Stimulated activated CD8-positive, alpha-beta memory T cell treated with anti-CD3 and anti-CD28 coated beads, Interleukin-7, amount 100 ng/mL, for 24 hours (primary cell): ENCODE measurements at places on chromosomes 2 and 18.

DNA sequence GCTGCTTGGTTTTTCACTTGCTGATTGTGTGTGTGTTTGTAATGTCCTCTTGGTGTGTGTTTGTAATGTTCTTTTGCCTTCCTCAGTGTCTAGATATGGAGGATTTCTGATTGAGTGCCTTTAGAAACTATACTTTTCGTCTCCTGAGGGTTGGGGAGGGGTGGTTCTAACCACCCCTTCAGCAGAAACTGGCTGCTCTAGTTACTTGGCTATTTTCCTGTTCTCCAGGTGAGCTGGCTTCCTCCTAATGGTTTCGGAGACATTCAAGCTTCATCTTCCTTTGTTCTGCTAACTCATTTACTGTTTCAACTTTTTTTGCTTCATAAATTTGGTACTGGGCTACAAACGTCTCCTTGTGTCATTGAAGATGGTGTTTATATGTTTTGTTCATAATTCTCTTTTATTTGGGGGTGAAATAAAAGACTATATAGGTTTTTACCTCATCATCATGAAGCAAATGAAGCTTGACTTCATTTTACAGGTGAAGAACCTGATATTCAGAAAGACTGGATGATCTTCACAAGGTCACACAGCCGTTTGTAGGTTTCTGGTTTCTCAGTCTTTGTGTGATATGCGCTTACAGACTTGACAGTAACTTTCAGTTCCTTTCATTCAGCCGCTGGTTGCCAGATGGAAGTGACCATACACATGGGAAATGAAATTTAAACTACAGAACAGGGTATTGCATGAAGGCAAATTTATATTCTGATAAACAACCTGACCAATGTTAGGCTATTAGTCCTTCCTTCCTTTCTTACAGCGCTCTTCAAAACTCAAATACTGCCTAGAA is 238.5 kb downstream of the GALR1 start:
- no peak for DNase-seq

DNA sequence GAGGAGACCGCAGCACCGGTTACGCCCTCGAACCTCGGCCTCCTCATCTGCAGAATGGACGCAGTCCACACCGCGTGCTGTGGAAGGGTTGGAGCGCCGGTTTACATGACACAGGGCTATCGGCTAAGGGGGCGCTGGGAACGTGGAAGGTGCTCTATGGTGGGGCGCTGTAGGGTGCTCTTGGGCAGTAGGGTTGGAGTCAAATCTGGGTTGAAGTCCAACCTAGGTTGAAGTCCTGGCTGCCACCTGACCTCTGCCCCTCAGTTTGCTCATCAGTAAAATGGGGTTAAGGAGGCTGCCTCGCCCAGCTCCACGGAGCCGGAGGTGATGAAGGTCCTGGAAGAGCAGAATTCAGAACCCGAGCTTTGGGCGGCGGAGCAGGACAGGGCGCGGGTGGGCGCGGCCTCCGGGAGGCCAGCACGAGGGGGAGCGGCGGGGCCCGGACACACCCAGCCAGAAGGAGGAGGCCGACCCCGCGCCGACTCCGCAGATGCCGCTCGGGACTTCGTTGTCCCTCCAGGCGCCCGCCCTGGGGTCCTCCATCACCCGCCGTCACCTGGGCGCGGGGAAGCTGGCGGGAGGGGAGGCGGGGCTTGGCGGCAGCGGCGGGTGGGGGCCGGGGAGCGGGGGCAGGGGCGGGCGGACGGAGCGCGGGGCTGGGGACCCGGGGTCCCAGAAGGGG is 558 bp upstream of the GAREM2 start:
- DNase-seq: no peak

DNA sequence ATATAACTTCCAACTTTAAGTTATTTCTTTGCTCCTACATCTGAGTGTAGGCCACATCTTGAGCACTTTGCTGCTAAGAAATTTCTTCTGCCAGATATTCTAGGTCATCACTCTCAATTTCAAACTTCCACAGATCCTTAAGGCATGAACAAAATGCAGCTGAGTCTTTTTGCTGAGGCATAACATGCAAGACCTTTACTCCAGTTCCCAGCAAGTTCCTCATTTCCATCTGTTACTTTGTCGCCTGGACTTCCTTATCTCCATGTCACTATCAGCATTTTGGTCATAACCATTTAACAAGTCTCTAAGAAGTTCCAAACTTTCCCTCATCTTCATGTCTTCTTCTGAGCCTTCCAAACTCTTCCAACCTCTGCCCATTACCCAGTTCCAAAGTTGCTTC is 1077.3 kb upstream of the TMEFF2 start:
- no peak for DNase-seq

GRCh38 chr2:107569496-107569895 is 257.2 kb upstream of the RGPD4 start:
- no peak for DNase-seq

- no peak for DNase-seq
Observed at GRCh38 chr2:238174701-238175100, 15.9 kb downstream of the ERFE start.

DNA sequence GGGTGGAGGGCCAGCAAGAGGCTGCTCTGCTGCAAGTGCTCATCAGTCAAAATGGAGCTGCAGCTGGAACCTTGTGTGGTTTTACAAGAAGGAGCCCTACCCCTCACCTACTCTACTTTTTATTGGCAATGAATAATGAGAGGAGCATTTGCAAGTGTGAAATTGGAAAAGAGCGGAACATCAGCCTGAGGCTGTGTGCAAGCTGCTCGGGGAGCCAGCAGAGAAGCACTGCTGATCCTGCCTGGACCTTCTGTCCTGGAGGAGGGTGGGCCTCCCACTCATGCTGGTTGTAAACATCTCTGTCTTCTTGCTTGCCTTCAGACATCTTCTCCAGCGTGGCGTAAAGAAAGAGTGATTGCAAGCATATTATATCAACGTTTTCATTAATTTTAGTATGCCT is 256.2 kb downstream of the DLGAP1 start:
- no peak for DNase-seq

DNA sequence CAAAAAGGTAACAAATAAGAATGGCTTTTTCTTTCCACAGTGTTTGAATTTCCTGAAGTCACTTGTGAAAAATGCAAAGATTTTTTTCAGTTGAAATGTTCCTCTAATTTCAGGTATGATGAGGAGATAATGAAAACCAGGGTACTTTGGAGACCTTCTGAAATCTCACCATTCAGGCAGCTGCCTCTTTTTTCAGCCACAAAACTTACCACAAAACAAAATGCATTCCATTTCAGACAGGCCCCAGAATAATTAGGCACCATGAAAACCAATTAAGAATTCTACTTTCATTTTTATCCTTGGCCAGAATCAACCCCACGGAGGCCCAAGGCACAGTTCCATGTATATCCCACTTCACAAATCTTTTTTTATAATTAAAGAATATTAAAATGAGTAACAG is 880.3 kb upstream of the ACVR2A start:
- no peak for DNase-seq

GRCh38 chr2:72051971-72052505 is 95.6 kb downstream of the CYP26B1 start:
- no peak for DNase-seq

GRCh38 chr2:118844261-118845004 is 3.0 kb downstream of the EN1 start:
- no peak for DNase-seq

- DNase-seq: no peak
Observed at GRCh38 chr2:175107146-175107545, 60.9 kb downstream of the ATF2 start.

DNA sequence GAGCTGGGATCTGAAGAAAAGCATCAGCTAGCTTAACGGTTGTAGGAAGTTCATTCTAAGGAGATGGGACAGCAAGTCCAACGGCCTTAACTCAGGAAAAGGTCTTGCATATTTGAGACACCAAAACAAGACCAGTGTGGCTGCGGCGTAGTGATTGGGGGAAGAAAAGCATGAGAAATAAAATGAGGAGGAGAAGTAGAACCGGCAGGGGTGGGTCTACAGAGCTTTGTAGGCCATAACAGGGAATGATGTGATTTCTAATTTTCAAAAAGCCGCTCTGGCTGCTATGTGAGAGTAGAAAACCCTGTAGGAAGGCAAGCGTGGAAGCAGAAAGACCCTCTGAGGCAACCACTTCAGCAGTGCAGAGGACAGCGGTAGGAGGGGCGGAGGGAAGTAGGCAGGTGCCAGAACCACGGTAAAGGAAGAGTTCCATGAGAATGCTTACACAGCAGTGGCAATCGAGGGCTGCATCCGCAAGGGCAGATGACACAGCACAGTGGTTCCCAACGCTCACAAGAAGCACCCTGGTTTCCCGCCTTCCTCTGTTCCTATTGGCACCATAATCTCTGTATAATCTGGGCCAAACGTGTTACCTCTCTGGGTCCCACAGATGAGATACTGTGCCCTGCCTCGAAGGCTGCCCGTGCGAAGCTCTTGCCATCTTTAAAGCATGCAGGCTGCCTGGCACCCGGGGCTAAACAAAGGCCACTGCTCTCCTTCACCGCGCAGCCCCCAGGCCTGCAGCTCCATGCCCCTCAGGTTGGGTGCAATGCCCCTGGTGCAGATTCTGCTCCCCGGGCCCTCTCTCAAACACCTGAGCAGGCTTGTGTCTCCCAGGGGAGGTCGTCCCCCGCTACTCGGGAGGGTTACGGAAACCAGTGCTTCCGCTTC is 795 bp downstream of the ANKRD39 start:
- DNase-seq: no peak

DNA sequence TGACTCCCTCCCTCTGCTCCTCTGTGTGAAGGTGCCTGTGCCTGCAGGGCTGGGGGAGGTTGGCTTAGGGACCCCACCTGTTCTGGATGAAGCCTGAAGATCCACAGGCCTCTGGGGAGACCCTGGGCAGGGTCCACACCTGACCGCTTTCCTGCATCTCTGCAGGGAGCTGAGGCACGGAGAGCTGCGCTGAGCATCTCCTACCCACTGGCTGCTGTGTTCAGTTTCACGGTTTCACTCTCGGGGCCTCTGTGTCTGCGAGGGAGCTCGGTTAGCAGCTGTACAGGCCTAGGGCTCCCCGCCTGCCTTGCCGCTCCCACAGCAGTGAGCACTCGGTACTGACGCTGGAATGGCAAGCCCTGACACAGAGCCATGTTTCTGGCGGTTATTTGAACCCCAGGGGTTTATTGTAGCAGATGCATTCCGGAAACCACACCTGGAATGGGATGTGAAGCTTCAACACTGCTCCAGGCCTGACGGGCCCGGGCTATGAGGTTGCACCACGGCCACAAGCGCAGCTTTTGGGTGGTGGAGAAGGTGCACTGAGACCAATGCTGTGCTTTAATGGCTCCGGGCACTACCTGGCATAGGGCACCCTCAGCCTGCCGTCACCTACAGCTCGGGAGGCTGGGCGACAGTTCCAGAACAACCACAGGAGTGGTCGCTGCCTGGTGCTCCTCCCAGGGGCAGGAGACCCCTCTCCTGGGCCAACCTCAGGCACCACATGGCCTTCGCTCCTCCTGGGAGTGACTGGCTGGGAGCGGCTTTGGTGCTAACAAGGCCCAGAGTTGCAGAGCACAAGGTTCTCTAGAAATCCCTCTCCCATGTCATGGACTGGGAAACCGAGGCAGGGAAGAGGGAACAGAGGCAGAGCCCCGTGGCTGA is 257.9 kb downstream of the NDUFA10 start:
- no peak for DNase-seq

DNA sequence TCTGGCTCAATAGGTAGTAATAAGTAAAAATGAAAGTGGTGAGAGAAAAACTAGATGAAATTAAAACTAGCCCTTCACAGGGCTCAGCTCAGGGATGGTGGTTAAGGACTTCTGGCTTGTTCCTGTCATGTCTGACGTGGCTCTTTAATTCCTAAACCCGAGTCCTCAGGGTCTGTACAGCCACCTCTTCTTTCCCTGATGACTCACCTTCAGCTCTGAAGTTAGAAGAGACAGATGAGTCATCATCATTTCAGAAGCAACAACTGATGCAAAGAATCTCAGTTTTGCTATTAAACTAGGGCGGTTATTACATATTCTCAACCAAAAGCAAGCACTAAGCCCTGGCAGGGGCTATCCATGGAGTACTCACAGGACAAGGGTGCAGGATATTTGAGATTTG is 24.0 kb upstream of the ITGB6 start:
- DNase-seq: no peak

- DNase-seq: no peak
Observed at GRCh38 chr18:49177812-49178211, 227.0 kb upstream of the SMAD7 start.

DNA sequence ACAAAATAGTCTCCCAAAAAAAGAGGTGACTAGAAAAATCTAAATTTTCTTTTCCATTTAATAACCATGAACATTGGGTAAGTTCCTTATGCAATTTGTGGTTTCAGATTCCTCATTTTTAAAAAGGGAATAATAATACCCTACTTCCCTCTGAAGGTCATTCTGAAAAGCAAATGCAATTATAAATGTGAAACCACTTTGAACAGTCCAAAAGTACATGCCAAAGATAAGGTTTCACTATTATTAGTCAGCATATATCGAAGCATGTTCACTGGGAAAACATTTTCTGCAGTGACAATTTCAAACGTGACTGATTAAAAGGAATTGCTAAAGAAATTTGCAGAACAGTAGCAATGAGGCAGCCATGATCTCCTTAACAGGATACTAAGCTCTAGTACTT is 100.1 kb upstream of the RNF152 start:
- no peak for DNase-seq

DNA sequence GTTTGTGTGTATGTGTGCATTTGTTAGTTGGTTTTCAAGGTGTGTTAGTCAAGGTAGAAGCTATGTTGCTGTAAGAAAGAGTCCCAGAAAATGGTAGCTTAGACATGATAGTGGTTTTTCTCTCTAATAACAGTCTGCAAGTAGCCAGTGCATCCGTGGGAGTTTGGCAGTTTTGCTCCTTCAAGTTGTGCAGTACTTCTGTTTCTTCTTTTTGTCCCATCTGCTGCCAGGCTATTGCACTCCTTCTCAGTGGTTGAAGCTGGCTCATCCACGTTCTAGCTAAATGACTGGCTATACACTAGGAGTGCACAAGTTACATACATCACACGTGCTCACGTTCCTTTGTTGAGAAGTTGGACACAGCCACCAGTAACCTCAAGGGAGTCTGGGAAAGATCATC is 134.7 kb downstream of the ASXL3 start:
- no peak for DNase-seq

GRCh38 chr2:158191076-158191895 is 89.6 kb downstream of the UPP2 start:
- no peak for DNase-seq

DNA sequence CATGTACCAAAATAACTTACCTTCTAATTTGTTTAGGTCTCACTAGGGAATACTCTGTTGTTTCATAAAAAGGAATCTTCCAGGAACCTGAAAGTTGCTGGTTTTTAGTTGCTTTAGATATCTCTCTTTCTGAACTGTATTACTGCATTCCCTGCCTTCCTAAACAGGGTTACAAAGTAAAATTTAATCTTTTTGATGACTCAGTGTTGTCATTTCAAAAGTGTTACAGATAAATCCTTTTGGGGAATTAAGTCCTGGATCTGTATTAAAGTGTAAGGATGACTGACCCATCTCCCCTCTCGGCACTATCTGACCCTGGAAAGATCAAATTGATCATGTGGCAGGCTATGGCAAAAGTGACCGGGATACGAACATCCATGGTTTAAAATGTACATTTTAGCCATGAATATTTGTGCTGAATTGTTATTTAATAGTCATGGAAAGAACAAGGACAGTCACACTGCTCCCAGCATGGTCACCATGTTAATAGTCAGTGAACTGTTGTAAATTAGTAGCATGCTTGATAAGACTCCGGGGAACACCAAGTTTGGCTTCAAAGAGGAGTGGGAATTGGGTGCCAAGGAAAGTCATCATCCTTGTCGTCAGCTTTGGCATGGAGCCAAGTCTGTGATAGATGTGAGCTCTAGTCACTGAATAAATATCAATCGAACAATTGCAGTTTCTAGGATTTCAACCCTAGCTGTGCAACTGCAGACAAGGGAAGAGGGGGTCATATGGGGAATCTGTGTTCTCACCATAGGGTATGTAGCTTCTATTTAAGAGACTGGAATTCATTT is 4.2 kb downstream of the PLEKHA3 start:
- DNase-seq: no peak
